Articular chondrocyte of knee joint (primary cell): ENCODE measurements at places on chromosomes 3 and 15. TPM values are rescaled to one million over a fixed set of nuclear protein-coding genes. Genes with fewer than 3 reads are reported as not detected.

The ALS2CL gene
- 4.9 and 6.8 TPM in 2 replicates for total RNA-seq

The ABI3BP gene
- 539 and 728 TPM in 2 replicates for total RNA-seq

The CCR8 gene
- total RNA-seq, result not detected in 2 replicates

The NDN gene
- total RNA-seq, result 71.0 and 81.0 TPM in 2 replicates

The IL5RA gene
- not detected in 2 replicates for total RNA-seq

The OR5H15 gene
- not detected in 2 replicates for total RNA-seq

The CRYGS gene
- 1.6 and 1.8 TPM in 2 replicates for total RNA-seq

The SENP8 gene
- total RNA-seq, result 3.4 and 5.7 TPM in 2 replicates

The SLC24A5 gene
- not detected in 2 replicates for total RNA-seq

The TRPM1 gene
- not detected in 2 replicates for total RNA-seq

The MFAP1 gene
- 23.9 and 32.3 TPM in 2 replicates for total RNA-seq

The AMOTL2 gene
- 222 and 259 TPM in 2 replicates for total RNA-seq

The ESYT3 gene
- total RNA-seq, result 2.2 and 3.8 TPM in 2 replicates

The IGDCC3 gene
- not detected in 2 replicates for total RNA-seq

The DLL4 gene
- 0.11 TPM in 1 of 2 replicates, not detected in the other for total RNA-seq

The FBXL22 gene
- total RNA-seq, result 0.22 TPM in 1 of 2 replicates, not detected in the other

The MST1R gene
- total RNA-seq, result 0.97 and 1.3 TPM in 2 replicates

The FBXO40 gene
- total RNA-seq, result not detected in 2 replicates

The CHRNA7 gene
- total RNA-seq, result 0.22 and 0.65 TPM in 2 replicates

The RTP1 gene
- not detected in 2 replicates for total RNA-seq

The FOXL2NB gene
- total RNA-seq, result 0.13 and 0.22 TPM in 2 replicates

The ABHD14A gene
- 12.1 and 16.9 TPM in 2 replicates for total RNA-seq

The TXNRD3 gene
- 19.9 and 23.7 TPM in 2 replicates for total RNA-seq

The TARS3 gene
- total RNA-seq, result 12.4 and 13.7 TPM in 2 replicates

The RARRES1 gene
- total RNA-seq, result 6.7 and 25.9 TPM in 2 replicates

The HES1 gene
- 11.6 and 92.6 TPM in 2 replicates for total RNA-seq

The RLBP1 gene
- not detected in 2 replicates for total RNA-seq

The MYLK gene
- total RNA-seq, result 290 and 324 TPM in 2 replicates

The EPHA3 gene
- 0.26 and 0.54 TPM in 2 replicates for total RNA-seq

The CTNNB1 gene
- 1,018 and 1,032 TPM in 2 replicates for total RNA-seq

The SORD gene
- 14.4 and 17.0 TPM in 2 replicates for total RNA-seq

The C3orf20 gene
- 0.13 and 0.22 TPM in 2 replicates for total RNA-seq

The CASR gene
- not detected in 2 replicates for total RNA-seq

The HRG gene
- not detected in 2 replicates for total RNA-seq

The VPS18 gene
- total RNA-seq, result 37.6 and 38.8 TPM in 2 replicates

The CADM2 gene
- 0.11 TPM in 1 of 2 replicates, not detected in the other for total RNA-seq

The ADPRH gene
- 3.5 and 6.2 TPM in 2 replicates for total RNA-seq

The UCN2 gene
- 0.13 and 0.22 TPM in 2 replicates for total RNA-seq

The TNIK gene
- 4.8 and 5.2 TPM in 2 replicates for total RNA-seq

The SLCO2A1 gene
- total RNA-seq, result not detected in 2 replicates

The MFGE8 gene
- 313 and 385 TPM in 2 replicates for total RNA-seq

The GRK7 gene
- not detected in 2 replicates for total RNA-seq

The INTS14 gene
- total RNA-seq, result 34.8 and 40.1 TPM in 2 replicates

The TM4SF4 gene
- 0.86 and 0.91 TPM in 2 replicates for total RNA-seq

The HGD gene
- total RNA-seq, result 0.13 and 0.22 TPM in 2 replicates

The NANOGP8 gene
- total RNA-seq, result 0.43 and 0.91 TPM in 2 replicates

The LDHAL6B gene
- total RNA-seq, result not detected in 2 replicates

The ALDH1A2 gene
- 13.7 and 21.8 TPM in 2 replicates for total RNA-seq

The FAM107A gene
- total RNA-seq, result 0.11 and 0.13 TPM in 2 replicates

The SLC27A2 gene
- under 0.01 and 0.11 TPM in 2 replicates for total RNA-seq

The NBEAL2 gene
- total RNA-seq, result 2.7 and 3.7 TPM in 2 replicates

The TTLL13 gene
- 0.11 and 0.13 TPM in 2 replicates for total RNA-seq

The GOLGA8T gene
- total RNA-seq, result not detected in 2 replicates

The WDR72 gene
- total RNA-seq, result not detected in 2 replicates

The CCR3 gene
- 0.13 TPM in 1 of 2 replicates, not detected in the other for total RNA-seq

The GPR149 gene
- total RNA-seq, result not detected in 2 replicates

The CCNB2 gene
- 27.7 and 35.7 TPM in 2 replicates for total RNA-seq
